ENCODE measurements at places on chromosomes 1 and 21. TPM values are rescaled to one million over a fixed set of nuclear protein-coding genes. Genes with fewer than 3 reads are reported as not detected.

- DNase-seq, result no peak
These were observed 271.7 kb downstream of the NPHP4 start for GRCh38 chr1:5720484-5720883.

The TMEM167B gene
- 63.4 TPM for total RNA-seq

DNA sequence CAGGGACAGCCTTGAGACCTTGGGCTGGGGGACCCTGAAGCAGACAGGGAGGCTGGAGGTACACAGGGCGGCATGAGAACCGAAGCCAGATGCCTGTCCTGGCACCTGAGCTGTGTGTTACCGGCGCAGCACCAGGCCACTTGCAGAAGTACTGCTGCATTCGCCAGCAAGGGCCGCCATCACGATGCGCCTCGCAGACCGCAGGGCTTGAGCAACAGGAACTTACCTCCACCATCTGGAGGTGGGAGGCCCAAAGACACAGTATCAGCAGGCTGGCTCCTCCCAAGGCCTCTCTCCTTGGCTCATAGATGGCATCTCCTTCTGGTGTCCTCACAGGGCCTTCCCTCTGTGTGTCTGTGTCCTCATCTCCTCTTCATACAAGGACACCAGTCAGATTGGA lies 90.1 kb downstream of the PRDM16 start:
- DNase-seq, result no peak

DNA sequence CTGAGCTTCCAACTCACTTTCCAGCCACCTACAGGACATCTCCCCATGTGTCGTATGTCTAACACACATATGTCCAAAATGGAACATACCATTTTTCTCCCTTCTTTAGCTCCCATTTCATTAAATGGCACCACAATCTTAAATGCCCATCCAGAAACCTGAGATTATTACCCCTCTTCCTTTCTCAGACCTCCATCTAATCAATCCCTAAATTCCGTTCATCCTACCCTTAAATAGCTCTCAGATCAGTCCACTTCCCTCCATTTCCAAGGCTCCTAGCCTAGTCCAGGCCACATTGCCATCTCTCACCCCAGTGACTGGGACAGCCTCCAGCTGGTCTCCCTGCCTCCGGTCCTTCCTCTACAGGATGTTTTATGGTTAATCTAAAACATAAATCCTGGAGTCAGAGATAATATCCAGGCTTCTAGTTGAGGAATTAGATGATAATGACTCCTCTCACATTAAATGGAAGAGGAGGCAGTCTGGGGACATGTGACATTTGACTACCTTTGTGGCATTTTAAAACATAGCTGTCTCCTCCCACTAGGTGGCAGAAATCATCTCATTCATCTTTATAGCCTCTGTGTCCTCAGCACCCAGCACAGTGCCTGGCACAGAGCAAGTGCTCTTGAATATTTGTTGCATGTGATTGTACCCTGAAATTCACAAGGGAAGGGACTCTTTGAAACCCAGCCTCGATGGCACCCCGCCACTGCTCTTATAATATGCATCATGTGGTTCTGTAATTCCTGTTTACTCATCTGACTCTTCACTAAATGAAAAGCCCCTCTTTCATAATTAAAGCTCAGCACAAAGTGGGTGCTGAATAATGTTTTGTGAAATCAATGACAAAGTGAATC lies 102.3 kb downstream of the TMEM53 start:
- DNase-seq, result no peak

- no peak for DNase-seq
These were observed 35.7 kb upstream of the CAP1 start for GRCh38 chr1:40004857-40005256.

- DNase-seq, result no peak
These were observed 21.4 kb downstream of the SEC16B start for GRCh38 chr1:177948336-177948972.

The COL6A1 gene
- total RNA-seq, result 4.6 TPM

The TMEM125 gene
- not detected for total RNA-seq

The AIRE gene
- total RNA-seq, result 3.4 TPM

The MASP2 gene
- 0.18 TPM for total RNA-seq

- peak; percentile 54 for DNase-seq
These were observed 76.4 kb downstream of the FHAD1 start for GRCh38 chr1:15323351-15323988.

DNA sequence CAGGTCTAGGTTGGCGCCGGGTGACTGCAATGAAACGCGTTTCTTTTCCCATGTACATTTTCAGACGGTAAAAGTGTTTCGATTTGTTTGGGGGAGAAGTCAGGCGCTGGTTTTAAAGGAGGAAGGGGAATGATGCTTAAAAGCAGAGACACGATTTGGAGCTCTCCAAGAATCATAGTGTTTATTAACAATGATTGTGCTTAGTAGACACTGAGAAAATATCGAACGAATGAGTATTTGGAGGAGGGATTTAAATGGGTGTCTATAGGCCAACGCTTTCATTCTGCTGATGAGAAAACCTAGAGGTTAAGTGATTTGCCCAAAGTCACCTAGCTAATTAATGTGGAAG lies 36.9 kb upstream of the JAK1 start:
- DNase-seq, result no peak

DNA sequence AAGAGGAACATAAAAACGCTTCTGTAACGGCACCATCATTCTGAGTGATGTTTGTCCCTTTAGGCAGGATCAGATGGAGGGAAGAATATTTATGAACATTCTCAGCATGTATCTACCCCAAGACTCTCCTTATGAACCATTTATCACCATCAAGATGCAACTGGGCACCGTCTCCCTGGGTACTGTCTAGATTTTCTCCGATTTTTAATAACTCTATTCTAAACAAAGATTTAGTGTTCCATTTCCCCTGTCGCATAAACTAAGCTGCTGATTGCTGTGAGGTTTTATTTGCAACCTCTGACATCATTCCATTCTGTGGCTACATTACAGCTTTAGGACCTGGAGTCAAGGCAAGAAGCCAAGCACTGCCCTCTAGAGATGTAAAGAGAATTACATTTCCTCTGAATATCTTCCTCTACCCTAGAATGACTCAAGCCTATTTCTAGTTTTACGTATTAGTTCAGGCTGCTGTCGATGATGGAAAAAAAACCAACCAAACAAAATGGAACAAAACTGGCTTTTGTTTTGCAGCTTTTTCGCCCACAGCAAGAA lies 130.1 kb upstream of the MAP1LC3C start:
- no peak for DNase-seq

The RIMKLA gene
- 0.07 TPM for total RNA-seq

- DNase-seq, result no peak
These were observed 10.2 kb downstream of the AGTRAP start for GRCh38 chr1:11746092-11746491.

- DNase-seq, result no peak
These were observed 4.9 kb downstream of the CMPK1 start for GRCh38 chr1:47338249-47339077.

GRCh38 chr1:202154766-202155477 lies 5.5 kb downstream of the PTPN7 start:
- no peak for DNase-seq

The CD1B gene
- not detected for total RNA-seq

GRCh38 chr21:45891388-45892155 lies 90.0 kb upstream of the COL6A1 start:
- DNase-seq, result no peak

DNA sequence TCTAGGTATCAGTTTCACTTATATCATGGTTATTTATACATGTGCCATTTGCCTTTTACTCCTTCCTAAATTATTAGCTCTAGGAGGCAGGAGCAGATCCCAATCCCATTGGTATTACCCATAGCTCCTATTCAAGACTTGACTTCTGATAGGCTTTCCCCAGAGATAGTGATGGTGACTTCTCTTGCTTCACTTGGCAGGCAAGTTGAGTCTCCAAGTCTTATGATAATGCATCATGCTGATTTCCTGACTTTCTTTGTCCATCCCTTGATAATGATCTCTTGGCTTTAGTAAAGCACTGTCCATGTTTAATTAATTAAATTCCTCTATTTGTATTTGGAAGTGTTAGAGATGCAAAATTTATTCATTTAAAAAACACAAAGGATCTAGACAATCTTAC lies 253.5 kb upstream of the ADAMTS5 start:
- no peak for DNase-seq

DNA sequence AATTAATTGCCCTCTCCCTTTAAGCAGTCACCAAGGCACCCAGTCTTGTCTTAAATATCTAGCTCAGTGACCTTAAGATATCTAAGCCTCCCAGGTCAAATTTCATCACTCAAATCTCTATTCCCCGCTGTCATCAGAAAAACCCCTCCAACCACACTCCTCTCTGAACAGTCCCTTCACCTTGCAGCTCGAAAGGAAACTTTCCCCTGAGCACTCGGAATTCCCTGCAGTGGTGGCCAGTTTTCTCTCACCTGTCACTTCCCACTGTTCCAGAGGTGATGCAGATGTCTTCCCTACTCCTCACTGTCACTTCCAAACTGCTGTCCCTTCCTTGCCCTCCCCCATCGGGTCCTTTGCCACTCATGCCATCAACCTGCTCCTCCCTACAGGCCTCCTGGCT lies 15.3 kb upstream of the SSX2IP start:
- no peak for DNase-seq

DNA sequence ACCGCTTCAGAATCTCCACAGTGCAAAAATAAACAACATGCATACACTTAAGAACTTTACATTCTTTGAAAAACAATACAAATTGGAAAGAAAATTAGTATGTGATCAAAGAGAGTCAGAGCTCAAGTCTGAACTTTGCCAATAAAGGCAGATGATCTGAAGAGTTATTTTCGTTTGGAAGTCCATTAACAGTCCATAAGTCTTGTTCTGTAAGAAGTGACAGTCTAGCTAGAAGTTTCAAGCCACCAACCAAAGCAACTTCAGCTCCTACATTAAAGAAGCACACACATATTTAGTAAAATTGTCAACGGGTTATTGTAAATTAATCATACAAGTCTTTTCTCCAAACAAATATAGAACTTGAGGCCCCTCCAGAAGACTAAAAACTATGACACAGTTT lies 20.7 kb downstream of the ANGEL2 start:
- DNase-seq, result no peak

GRCh38 chr1:174682419-174683008 lies 234.8 kb downstream of the GPR52 start:
- no peak for DNase-seq

The ADAM30 gene
- total RNA-seq, result not detected

GRCh38 chr1:198858033-198858432 lies 219.2 kb downstream of the PTPRC start:
- DNase-seq, result no peak

The HSD3B1 gene
- not detected for total RNA-seq

The PIGR gene
- total RNA-seq, result not detected

The HSPA6 gene
- total RNA-seq, result 0.27 TPM

DNA sequence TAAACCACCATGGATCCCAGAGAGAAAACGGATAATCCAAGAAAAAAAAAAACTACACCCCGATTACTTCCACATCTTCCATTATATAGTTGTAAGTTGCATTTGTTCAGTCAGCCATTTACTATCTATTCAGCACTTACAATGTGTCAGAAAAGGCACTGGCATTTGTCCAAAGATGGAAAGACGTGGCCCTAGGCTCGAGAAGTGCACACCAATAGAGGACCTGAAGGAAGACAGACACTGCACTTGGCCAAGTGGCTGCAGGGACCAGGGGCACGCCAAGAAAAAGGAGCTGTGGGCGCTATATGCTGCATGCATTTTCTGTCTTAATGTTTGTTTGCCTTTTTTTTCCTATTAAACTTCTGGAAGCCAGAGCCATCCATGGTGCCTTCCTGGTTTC lies 45.2 kb upstream of the LYST start:
- DNase-seq, result no peak

DNA sequence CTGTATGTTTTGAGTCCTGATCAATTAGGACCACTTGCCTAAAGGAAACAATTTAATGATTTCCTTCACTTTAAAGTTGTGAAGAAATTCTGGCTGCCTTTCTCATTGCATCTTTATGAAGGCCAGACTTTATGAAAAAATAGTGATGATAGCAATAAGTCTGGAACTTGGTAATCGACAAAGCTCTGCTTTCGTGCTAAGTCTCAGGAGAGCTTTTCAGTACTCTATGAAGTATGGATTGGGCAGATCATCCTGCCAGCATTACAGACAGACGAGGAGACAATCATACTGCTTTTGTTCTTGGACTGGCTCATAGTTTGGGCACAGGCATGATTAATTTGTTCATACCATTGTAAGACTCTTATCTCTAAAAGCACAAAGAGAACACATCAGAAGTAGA lies 45.5 kb upstream of the KCNJ15 start:
- no peak for DNase-seq

The TCP10L gene
- total RNA-seq, result not detected

Measured in T-helper 17 cell (primary cell).